Lung microvascular endothelial cell (primary cell): ENCODE measurements at places on chromosomes 12 and 14. TPM values are rescaled to one million over a fixed set of nuclear protein-coding genes. Genes with fewer than 3 reads are reported as not detected.
A peak's percentile ranks its signal among the peaks of the same experiment; 100 is the strongest.

GRCh38 chr14:104353221-104353920, 215.0 kb downstream of the KIF26A start:
- no peak for DNase-seq

GRCh38 chr12:56377310-56377988, 14.8 kb upstream of the APOF start:
- peak; percentile 66 for DNase-seq

GRCh38 chr12:44078273-44078672, 242.4 kb downstream of the TMEM117 start:
- no peak for DNase-seq

GRCh38 chr12:31234053-31234840, 91.7 kb downstream of the SINHCAF start:
- no peak for DNase-seq

DNA sequence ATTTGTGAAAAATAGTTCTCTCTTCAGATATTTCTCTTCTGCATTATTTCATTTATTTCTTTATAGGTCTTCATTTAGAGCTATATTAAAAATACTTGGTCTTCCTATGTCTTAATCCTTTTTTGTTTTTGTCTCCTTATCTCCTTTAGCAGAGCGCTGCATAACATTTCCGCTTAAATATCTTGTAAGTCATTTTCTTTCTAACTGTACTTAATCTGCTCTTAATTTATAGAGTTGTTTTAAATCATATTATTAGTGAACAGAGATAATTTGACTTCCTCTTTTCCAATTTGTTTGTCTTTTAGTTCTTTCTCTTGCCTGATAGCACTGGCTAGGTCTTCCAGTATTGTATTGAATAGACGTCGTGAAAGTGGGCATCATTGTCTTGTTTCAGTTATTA, 18.0 kb downstream of the LUM start:
- DNase-seq, result no peak

GRCh38 chr12:17593715-17594406, 496.1 kb downstream of the RERGL start:
- DNase-seq, result no peak

GRCh38 chr12:66665435-66665985, 13.4 kb downstream of the GRIP1 start:
- no peak for DNase-seq

DNA sequence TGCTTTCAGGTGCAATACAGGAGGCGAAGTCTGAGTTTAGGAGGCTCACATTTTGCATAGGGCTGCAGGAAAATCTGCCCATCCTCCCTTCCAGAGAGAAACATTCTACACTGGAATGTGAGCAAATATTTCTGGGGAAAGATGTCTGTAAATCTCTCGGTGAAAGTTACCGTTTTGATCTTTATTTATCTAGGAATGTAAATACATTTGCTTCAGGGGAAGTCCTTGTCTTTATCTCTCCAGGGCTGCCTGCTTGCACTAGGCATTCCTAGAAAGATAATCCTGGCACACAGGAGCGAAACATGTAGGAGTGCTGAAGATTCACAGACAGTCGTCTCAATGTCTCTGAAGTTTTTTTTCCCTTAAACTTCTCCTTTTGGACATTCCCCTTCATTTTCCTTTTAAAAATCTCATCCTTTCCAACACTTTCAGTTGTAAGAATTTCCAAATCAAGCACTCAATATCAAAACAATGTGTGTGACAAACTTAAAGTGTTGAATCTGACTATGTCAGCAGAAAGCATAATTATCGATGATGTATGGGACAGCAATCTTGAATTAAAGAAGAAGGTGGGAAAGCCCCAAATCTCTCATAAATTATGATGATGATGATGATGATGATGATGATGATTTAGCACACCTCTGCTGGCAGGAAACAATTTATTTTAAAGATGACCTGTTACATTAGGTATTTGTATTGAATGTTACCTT, 113.4 kb upstream of the RESF1 start:
- DNase-seq, result no peak

GRCh38 chr14:101505236-101505970, 55.9 kb upstream of the DIO3 start:
- DNase-seq, result no peak

GRCh38 chr12:19234171-19234704, 104.7 kb downstream of the PLEKHA5 start:
- DNase-seq, result no peak

- no peak for DNase-seq
Observed at GRCh38 chr14:31936115-31936514, 141.0 kb upstream of the ARHGAP5 start.

DNA sequence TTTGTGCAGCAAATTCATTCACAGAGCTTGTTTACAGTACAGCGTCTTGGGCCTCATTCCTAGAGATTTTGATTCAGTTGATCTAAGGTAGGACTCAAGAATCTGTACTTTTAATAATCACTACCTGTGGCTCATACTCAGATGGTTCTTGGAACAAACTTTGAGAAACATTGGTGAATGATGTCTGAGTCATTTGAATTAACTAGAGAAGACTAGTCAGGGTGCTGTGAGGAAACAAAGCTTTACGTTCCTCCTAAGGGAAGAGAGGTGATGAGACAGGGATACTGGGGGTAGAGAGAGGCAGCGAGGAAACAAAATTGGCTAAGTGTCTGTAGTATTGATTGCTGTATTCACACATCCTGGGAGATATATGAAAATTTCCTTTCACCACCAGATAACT, 109.4 kb downstream of the SLC15A5 start:
- DNase-seq, result no peak

- peak; percentile 54 for DNase-seq
Observed at GRCh38 chr12:65962921-65963861, 138.9 kb downstream of the HMGA2 start.

DNA sequence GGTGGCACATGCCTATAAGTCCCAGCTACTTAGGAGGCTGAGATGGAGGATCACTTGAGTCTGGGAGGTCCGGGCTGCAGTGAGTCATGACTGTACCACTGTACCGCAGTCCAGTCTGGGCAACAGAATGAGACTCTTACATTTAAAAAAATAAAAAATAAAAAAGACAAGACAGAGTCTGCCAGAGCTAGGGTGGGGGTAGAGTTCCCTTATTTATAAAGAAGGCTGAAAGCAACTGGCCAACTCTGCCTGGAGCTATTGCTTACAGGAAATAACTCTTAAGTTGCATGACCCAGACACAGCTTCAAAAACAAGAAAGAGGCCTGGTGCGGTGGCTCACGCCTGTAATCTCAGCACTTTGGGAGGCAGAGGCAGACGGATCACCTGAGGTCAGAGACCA, 31.5 kb downstream of the NUMB start:
- peak; percentile 77 for DNase-seq

DNA sequence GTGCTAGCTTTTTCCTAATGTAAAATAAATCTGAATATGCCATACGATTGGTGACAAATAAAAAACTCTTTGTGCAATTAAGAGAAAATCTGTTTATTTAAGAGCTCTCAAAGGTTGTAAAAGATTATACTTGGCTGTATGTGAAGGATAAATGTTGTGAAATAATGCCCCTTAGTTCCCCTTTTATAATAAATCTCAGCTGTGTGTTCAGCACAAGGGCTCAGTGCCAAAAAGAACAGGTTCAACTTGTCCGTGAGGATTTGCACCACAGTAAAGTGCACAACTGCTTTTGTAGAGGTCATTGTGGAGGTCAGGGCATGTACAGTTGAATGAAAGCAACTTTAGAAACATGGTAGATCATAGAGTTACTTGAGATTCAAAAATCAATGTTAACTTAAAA, 118.6 kb downstream of the TRMT5 start:
- DNase-seq, result no peak

GRCh38 chr12:129615001-129615400, 288.8 kb downstream of the TMEM132D start:
- DNase-seq, result no peak

GRCh38 chr12:41073633-41074472, 114.3 kb upstream of the PDZRN4 start:
- DNase-seq, result no peak

GRCh38 chr12:31928246-31929026, 30.8 kb upstream of the RESF1 start:
- no peak for DNase-seq

GRCh38 chr12:113439606-113440030, 17.4 kb downstream of the SDSL start:
- DNase-seq, result peak; percentile 59

DNA sequence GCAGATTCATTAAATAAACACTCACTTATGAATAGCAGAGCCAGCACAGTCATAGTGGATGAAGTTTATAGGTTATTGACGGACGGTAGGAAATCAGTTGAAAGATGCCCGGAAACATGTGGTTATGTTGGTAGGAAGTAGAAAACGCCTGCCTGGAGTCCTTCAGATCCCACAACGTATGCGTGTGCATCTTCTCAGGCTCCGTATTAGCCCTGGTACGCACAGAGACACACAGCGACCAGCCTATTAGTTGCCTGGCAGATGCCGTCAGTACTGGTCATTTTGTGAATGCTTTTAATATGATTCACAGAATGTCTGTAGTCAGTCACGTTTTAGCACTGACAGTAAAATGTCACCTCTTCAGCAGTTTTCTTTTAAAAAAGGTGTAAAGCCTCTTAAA, 196.4 kb downstream of the RGS6 start:
- DNase-seq, result no peak

- DNase-seq, result no peak
Observed at GRCh38 chr12:52437508-52437907, 3.3 kb upstream of the KRT75 start.

DNA sequence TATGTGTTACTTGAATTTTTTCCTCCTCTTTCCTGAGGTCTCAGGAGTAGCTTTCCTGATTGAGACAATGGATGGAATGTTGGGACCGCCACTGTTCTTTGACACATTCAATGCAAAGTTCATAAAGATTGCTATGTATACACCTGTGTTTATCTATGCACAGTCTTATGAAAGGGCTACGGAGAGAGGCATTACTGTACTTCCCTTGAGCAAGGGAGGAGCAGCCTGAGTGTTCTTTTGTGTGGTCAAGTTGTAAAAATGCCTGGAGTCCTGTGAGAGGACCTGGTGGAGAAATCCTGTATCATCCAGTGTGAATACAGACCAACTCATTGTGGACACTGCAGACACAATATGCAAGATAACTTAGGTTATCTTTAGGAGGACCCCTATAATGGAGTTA, 1.2 kb downstream of the SRGAP1 start:
- no peak for DNase-seq

DNA sequence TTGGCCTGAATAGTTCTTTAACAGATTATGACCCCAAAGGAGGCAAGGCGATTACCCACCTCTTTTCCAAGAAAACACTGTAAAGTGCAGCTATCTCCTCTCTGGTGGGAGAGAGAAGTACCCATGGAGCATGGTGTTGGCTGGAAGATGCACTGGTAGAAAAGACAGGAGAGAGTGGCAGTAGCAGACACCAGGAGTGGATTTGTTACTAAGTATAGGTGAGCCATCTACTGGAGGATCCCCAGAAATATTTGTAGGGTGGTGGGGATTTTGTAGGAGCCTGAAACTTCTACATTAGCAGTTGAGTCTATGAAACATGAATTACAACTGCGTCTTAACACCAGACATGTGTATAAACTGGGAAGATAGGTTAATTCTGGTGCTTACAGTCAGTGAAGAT, 148.0 kb downstream of the SLC38A4 start:
- DNase-seq, result peak; percentile 61

- no peak for DNase-seq
Observed at GRCh38 chr14:56811593-56812363, 1.5 kb upstream of the OTX2 start.

GRCh38 chr12:87879141-87879540, 150.1 kb downstream of the C12orf50 start:
- no peak for DNase-seq

GRCh38 chr12:92365836-92366235, 220.2 kb upstream of the BTG1 start:
- DNase-seq, result no peak

GRCh38 chr14:75456069-75456996, 28.5 kb downstream of the JDP2 start:
- DNase-seq, result no peak

GRCh38 chr12:109581334-109581691, 7.7 kb downstream of the MVK start:
- no peak for DNase-seq

GRCh38 chr12:108447168-108447832, 67.8 kb upstream of the FICD start:
- peak; percentile 21 for DNase-seq

DNA sequence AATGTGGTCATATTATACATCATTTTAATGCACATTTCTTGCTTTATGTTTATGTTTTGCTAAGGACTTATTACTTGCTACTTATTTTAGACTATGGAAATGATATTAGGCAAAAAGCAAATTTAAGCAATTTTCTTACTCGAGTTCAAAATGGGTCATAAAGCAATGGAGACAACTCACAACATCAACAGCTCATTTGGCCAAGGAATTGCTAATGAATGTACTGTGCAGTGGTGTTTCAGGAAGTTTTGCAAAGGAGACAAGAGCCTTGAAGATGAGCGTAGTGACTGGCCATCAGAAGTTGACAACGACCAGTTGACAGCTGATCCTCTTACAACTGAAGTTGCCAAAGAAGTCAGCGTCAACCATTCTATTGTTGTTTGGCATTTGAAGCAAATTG, 831.8 kb upstream of the SEL1L start:
- no peak for DNase-seq

GRCh38 chr12:101931498-101932326, 54.3 kb downstream of the DRAM1 start:
- no peak for DNase-seq

DNA sequence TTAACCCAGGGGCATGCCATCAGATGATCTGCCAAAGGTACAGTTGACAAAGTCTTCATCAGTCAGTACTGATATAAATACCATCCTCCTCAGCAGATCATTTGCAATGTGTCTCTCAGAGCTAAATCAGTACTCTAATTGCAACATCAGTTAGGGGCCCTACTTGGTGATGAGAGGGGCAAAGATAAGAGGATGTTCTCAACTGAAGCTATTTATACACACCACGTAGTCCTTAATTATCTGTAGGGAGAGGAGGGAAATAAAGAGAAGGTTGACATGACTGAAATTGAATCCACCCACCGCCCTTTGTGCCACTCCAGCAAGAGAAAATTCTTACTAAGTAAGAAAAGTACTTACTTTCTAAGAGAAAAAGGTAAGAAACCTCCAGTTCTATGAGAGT, 157.8 kb upstream of the NUDT4 start:
- DNase-seq, result no peak

SSPN gene
- total RNA-seq, result 0.22 and 0.40 TPM in 2 replicates

RHEBL1 gene
- total RNA-seq, result 1.2 and 1.5 TPM in 2 replicates

KRT5 gene
- not detected in 2 replicates for total RNA-seq

RFX4 gene
- not detected in 2 replicates for total RNA-seq

ADGRD1 gene
- total RNA-seq, result 0.20 and 0.22 TPM in 2 replicates

ERC1 gene
- total RNA-seq, result 17.2 and 32.5 TPM in 2 replicates

SLC7A7 gene
- total RNA-seq, result 5.0 and 6.7 TPM in 2 replicates

AKAP5 gene
- total RNA-seq, result 0.20 and 0.22 TPM in 2 replicates

KIF26A gene
- 6.1 and 24.0 TPM in 2 replicates for total RNA-seq

MRPL51 gene
- 121 and 130 TPM in 2 replicates for total RNA-seq

BCL11B gene
- under 0.01 TPM in 2 replicates for total RNA-seq

EIF2S3B gene
- total RNA-seq, result 0.60 and 7.8 TPM in 2 replicates

MAP1LC3B2 gene
- total RNA-seq, result 0.40 and 0.65 TPM in 2 replicates

BDKRB2 gene
- total RNA-seq, result under 0.01 TPM in 2 replicates

ARHGAP9 gene
- under 0.01 TPM in 1 of 2 replicates, not detected in the other for total RNA-seq

TOX4 gene
- total RNA-seq, result 15.9 and 19.2 TPM in 2 replicates

MGAT4C gene
- under 0.01 TPM in 2 replicates for total RNA-seq
